ENCODE measurements at places on chromosomes 12 and 14.

GRCh38 chr12:55036326-55037115 is 16.7 kb downstream of the NEUROD4 start:
- no peak for DNase-seq

DNA sequence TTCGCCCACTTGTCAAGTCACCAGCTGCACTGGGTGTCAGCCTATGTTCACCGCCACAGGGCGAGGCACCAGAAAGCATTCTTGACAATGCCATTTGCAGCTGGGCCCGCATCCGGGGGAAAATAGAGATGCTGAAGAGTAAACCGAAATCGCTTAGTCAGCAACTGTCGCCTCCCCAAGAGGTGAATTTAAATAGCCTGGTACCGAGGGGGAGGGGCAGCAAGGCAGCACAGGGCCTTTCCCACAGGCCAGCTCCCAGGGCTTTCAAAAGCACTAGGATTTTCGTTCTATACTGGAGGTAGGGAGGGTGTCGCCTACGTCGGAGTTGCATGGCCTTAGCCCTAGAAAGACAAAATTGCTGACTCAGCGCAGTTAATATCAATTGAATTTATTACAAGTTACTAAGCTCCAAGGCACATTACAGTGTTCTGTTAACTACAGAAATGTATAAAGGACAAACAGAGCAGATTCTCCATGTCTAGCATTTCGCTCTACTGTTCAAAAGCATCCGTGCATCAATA is 4.3 kb downstream of the IRF2BPL start:
- DNase-seq = peak; percentile 92

DNA sequence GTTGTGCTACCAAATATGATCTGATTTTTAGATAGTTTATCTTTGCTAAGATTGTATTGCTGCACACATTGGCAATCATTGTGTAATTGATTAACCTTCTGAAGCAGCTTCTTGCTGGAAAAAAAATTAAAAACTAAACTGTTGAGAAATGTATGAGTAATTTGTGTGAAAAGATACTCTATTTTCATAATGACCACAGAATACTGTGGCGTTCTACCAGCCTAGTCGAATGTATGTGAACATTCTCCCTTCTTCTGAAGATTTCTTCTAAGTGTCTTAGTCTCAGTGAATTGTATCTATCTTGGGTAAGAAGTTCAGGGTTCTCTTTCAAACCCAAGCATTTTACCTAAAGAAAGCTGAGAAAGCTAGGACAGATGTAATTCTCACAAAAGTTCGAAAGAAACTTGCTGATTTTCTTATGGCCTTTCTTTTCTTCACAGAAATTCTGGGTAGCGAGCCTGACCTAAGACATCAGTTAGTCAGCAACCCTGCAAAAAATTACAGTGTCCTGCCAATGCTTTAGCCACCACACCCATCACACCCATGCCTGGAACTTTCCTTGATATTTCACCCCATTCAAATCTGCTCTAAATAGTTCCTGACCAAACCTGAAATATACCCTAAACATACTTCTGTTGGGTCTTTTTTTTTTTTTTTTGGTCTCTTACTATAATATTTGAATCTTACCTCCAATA is 27.1 kb upstream of the C12orf71 start:
- DNase-seq = no peak

DNA sequence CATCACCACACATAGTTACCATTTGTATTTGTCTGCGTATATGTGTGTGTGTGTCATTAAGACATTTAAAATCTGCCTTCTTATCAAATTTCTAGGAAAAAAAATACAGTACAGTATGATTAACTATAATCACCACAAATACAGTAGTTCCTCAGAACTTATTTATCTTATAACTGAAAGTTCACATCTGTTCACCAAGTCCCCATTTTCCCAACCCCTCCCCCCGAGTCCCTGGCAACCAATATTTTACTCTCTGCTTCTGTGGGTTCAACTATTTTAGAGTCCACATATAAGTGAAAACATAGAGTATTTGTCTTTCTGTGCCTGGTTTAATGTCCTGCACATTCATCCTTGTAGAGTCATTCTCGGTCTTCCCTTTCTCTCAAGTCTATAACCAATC is 12.3 kb downstream of the CAPS2 start:
- no peak for DNase-seq

GRCh38 chr12:47349137-47350061 is 269.6 kb upstream of the AMIGO2 start:
- DNase-seq = peak; percentile 63

DNA sequence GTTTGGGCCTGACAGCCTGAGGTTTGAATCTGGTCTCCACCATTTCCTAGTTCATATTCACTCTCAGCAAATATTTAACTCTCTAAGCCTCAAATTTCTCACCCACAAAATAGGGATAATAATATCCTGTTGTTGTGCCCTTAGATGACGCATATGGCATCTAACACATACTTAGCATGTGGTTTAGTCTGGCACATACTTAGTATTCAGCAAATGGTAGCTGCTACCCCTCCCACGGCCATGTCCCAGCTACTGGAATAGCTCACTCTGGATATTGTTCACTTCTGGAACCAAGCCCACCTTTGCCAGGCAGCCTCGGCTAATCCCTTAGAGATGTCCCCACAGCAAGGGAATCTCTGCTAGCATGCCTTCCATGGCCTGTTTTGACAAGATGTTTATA is 53.3 kb downstream of the BICD1 start:
- DNase-seq = no peak

GRCh38 chr12:130473266-130473665 is 135.6 kb downstream of the PIWIL1 start:
- DNase-seq = no peak

GRCh38 chr12:107135177-107135576 is 41.8 kb upstream of the CRY1 start:
- DNase-seq = no peak

DNA sequence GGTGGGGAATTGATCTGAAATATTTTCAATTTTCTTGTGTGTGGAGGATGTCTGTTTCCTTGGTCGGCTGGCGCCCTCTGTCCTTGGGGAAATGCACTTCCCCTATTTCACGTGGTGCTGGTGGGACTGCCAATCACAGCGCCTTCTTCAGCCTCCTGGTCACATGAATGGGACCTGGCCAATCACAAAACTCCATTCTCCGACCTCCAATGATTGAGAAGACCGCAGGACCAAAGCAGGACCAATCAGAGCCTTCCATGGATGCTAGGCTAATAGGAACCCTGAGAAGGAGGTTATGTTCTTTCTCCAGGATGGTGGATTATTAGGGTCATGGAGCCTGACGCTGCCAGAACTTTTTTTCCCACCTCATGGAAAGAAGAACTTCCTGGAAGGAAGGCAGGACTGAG is 188.7 kb downstream of the TTC8 start:
- peak; percentile 48 for DNase-seq

DNA sequence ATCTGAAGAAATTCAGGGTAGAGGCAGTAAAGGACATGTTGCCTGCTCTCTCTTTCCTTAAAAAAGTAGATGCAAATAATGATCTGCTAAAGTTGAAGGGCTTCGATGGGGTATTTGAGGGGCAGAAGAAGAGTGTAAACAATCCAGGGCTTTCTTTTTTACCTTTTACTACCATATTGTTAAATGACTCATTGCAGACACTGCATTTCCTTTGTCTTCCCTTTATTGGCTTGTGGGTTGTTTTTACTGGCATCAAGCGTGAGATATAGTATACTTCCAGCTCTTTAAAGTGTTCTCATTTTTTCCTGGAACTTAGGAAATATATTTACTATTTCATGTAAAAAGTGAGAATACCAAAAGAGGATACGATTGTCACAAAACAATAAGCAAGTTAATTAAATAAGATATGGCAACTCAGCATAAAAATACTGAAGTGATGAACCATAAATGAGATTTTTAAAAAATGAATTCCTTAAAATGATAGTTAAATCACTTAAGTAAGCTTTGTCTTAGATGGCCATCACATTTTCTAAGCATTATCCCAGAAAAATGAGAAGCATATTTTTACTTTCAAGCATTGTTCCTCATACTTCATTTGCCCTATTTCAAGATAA is 72.3 kb upstream of the KRAS start:
- DNase-seq = no peak

DNA sequence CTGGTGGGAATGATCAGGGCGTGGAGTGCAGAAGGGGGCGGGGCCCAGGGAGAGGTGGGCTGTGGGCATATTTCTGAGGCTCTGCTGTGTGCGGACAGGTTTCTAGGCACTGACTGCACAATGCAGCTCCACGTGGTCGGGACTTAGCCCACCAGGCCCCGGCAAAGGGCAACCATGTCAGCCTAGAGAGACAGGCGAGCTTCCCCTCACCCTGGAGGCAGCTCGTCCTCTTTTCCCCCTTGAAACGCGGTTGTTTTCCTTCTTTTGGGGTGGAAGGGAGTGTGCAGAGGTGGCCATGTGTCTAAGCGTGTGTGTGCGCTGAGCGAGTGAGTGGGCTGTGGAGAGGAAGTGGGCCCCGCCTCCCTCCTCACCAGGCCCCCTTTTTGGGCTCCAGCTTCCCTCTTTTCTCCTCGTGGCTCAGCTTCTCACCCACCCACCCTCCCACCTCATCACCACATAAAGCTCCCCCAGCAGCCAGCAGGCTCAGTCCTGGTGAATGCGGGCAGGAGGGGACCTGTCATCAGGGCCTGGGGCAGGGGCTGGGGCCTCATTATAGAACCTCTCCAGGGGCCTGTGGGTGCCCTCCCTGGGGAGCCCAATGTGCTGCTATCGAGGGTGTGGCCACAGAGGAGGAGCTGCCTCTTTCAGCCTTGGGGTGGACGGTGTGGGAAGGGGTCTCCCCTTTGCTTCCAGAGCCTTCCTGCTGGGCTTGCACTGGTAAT is 22.0 kb downstream of the LRTM2 start:
- DNase-seq = no peak

DNA sequence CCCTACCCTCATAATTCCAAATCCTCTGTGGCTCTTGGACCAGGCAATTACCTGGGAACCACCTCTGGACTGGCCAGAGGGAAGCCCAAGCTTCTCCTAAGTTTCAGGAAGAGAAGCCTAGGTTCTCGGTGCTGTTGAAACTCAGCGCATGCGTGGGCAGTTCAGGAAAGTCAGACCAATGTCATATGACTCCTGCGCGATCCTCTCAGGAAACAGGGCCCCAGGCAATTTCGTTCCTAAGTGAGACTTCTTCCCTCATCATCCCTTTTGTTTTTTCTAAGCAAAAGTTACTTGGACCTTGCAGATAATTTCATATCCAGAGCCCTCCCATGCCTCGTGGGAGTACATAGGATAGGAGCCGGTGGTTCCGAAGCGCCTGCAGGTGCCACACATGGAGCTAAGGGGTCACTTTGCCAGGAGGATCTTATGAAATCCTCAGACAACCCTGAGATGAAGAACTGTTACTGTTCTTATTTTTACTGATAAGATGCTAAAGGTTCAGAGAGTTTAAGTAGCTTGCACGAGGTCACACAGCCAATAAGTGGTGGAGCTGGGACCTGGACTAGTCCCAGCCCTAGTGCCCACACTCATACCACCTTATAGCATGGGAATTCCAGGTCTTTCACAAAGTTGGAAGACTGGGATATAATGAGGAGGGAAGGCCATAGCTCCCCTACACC is 168.2 kb downstream of the ZFP36L1 start:
- no peak for DNase-seq

- no peak for DNase-seq
Observed at GRCh38 chr12:57564178-57564740, 14.4 kb downstream of the KIF5A start.

DNA sequence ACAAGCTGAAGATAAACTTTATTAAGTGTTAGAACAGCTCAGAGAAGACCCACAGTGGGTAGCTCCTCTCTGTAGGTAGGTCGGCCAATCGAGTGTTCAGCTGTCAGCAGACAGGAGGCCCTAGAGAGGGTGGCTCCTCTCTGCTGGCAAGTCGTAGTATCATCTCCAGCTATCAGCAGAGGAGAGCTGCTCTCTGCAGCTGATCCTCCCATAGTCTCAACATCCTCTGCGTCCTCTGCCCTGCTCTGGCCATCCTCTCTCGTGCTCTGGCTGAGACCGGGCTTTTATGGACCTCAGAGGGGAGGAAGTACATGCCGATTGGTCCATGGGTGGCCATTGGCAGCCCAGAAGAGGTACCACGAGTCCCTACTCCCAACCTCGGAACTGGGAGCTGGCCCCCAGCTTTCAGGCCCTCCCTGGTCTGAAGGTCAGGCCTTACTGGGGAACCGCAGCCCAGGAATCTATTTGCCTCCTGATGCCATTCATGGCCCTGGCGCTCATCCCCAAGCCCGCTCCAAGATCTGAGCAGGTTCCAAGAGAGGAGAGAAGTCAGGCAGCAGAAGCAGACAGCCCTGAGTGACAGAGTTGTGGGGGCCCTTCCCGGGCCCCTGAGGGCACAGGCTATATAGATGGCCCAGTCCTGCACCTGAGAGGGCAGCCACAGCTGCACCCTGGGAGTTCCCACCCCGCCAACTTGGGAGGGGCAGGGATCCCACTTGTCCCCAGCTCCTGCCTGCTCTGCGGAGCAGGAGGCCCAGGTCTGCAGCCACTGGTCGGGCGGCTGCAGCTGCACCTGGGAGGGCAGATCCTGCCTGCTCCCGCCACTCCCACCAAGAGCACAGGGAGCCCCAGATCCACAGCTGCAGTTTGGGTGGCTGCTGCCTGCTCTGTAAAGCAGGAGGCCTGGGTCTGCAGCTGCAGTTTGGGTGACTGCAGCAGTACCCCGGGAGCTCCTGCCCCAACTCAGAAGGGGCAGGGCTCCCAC is 3.5 kb upstream of the PWP1 start:
- DNase-seq = no peak

DNA sequence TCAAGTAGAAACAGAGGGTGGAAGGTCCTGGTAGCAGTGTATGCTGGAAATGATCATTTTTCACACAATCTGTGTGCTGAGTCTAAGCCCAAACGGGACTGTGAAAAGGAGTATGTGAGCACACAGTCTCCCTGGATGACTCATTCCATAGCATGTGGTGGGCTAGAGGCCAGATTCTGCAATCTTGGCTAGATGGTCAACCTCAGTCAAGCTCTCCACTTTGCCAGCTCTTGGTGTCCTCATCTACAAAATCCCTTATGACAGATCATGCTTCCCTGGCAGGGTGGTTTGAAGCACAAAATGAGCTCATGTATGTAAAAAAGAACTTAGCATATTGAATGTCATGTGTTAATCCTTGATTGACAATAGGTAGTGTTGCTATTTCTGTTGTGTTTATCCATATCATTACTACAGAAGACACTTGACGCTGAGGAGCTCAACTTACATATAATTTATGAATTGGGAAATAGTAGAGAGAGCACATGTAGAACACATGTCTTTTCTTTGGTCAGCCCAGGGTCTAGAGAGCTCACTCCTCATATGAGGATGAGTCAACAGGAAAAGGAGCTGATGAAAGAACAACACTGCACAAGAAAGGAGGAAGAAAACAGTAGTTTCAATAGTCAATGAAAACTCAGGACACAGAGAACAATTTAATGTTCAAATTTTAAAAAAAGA is 517.5 kb downstream of the BCL11B start:
- DNase-seq = no peak

DNA sequence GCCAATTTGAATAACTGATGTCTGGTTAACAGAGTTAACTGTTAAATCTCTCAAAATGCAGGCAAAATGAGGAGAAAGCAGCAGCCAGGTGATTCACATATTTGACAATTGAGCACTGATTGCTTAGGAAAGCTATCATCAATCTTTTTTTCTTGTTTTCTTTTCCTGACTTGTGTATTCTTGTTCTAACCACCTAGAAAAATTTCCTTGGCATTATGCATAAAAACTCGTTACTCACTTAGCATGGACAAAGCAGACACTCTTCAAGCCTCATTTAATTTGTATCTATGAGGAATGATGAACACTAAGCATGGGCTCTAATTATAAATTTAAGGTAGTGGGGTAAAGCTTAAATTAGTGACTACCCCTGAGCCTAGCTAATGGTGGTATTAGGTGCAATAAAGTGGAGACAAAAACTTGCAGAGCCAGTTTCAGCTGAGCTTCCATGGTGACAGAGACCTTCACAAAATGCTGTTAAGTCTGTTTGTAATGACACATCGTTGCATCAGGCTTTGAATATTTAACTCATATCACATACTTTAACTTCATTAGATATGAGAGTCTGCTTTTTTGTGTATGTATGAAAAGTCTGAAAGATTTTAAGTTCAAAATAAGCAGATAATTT is 52.0 kb downstream of the RASSF9 start:
- DNase-seq = no peak
